ENCODE measurements at places on chromosomes 11 and 22.

DNA sequence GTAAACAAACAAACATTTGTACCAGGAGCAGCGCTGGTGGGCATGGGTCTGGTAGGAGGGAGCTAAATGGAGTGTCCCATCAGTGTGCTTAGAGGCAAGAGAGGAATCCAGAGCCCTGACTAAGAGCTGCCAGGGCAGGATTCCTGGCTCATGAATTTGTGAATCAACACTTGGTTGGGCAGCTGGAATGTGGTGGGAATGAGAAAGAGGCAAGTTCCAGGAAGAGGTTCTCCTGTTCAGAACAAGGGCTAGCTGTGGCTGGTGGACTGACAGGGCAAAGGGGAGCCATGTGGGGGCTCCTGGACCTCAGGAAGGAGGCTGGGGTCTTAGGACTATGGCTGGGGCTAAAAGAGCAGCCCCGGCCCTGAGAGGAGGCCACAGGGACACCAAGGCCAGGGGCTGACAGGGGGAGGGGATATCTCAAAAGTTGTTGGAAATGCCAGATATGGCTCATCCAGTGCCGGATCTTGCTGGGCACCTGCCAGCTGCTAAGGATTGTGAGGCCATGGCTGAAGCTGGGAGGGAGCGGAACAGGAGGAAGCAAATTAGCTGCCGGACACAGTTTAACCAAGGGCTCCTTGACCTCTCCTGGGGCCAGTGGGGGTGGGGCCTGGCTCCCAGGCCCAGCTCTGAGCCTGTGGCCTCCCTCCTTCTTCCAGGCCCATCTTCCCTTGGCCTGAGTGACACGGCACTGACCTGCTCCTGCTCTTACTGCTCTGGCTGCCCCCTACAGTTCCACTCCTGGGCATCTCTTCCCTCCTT, 14.6 kb upstream of the P2RY6 start:
- DNase-seq: no peak

GRCh38 chr11:44116234-44116830, 20.9 kb downstream of the EXT2 start:
- no peak for DNase-seq

GRCh38 chr11:131447898-131448297, 77.5 kb downstream of the NTM start:
- no peak for DNase-seq

GRCh38 chr11:44978274-44978960, 27.7 kb upstream of the TP53I11 start:
- no peak for DNase-seq

DNA sequence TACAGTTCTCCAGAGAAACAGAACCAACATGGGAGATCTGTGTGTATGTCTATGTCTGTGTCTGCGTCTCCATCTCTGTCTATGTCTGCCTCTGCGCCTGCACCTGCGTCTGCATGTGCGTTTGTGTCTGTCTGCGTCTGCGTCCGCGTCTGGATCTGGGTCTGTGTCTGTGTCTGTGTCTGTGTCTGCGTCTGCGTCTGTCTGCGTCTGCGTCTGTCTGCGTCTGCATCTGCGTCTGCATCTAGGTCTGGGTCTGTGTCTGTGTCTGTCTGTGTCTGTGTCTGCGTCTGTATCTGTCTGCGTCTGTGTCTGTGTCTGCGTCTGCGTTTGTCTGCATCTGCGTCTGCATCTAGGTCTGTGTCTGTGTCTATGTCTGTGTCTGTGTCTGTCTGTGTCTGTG, 88.4 kb upstream of the SLC22A12 start:
- DNase-seq: no peak

DNA sequence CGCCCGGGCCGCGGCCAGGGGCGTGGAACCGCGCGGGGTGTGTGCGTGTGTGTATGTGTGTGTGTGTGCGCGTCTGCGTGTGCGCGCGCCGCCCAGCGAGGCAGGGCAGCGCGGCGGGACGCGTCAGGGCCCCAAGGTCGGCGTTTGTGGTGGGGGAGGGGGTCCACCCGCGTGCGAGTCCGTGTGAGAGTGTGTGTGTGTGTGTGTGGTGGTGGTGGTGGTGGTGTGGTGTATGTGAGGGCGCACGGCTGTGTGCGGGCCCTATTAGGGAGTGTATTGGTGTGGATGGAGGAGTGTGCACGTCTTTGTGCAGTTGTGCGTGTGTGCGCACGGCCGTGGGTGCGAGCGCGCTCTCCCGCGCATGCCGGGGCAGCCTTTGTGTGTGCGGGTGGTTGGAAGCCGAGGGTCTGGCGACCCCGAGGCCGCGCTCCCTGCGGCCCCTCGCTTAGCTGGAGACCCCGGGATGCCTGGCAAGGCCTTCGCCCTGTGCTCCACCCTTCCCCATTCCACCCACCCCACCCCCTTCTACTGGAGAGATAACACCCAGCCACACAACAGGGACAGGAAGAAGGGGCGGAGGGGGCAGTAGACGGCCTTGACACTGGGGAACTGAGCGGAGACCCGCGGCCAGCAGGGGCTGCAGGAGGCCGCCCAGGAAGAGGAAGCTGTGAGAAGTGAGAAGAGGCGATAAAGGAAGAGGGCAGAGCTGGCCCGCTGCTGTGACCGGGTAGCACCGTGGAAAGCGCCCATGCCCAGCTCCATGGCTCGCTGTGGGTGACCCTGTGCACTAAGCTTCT, 528 bp upstream of the ARRB1 start:
- no peak for DNase-seq

DNA sequence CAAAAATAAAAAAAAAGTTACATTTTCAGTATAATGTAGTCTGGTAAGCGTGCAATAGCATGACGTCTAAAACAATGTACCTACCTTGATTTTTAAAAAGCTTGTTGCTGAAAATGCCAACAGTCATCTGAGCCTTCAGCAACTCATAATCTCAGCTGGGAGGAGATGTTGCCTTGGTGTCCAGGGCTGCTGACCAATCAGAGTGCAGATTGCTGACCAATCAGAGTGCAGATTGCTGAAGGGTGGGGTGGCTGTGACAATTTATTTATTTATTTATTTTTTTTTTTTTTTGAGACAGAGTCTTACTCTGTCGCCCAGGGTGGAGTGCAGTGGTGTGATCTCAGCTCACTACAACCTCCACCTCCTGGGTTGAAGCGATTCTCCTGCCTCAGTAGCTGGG, 17.8 kb downstream of the ZBED4 start:
- DNase-seq: no peak

DNA sequence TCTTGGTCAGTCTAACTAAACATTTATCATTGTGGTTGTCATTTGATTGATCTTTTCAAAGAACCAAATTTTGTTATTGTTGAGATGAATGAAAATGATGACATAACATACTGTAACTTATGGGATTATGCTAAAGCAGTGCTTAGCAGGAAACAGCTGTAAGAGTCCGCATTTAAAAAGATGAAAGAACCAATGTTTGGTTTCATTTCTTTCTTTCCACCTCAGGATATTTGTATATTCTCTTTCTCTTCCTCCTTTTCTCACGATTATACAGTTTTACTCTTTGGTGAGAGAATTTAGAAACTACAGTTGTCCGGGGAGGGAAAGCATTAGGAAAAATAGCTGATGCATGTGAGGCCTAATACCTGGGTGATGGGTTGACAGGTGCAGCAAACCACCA, 23.1 kb downstream of the PIH1D2 start:
- DNase-seq: no peak

DNA sequence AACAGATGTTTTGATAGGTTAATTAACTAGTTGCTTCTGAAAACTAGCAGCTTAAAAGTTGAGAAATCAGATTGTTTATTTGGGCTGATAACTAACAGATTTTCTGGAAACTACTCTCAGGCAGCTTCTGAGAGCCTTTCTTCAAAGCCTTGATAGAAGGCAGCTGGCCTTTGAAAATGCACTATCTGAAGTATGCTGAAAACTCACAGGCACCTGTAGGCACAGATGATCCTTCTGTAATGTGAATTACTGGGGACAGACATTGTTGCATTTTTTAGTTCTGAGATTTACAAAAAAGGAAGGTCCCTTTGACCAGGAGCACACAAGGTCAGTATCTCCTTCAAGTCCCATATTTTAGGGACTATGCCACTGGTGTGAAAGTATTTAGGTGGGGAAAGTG, 460.8 kb upstream of the CNTN5 start:
- no peak for DNase-seq

DNA sequence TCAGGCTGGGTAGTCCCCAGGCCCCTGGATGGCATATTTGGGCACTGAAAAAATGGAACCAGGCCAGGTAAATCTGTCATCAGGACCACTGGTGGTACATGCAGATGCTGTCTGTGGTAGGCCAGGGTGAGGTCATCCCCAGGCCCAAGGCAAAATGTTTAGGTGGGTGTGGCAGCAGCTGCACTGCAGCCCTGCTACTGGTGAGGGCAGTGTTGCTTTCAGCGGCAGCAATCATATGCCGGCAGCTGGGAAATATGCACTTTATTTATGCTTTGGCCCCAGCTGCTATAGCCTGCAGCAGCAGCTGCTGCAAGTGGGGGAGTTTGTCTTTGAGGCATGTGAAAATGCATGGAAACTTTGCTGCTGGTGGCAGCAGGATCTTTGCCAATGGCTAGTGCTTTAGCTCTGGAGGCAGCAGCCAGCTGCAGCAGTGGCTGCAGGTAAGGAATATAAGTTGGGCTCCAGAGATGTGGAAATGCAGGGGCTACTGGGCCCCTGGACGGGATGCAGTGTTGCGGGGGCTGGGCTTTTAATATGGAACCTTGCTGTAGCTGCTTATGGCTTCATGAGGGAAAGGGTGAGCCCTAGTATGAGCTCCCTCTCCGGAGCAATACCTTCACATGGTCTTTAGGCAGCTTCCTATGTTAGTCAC, 365.7 kb upstream of the CADM1 start:
- peak; percentile 38 for DNase-seq

GRCh38 chr22:38070250-38070921, 13.2 kb downstream of the PICK1 start:
- DNase-seq: no peak

GRCh38 chr22:45802054-45802453, 130.4 kb downstream of the ATXN10 start:
- no peak for DNase-seq

DNA sequence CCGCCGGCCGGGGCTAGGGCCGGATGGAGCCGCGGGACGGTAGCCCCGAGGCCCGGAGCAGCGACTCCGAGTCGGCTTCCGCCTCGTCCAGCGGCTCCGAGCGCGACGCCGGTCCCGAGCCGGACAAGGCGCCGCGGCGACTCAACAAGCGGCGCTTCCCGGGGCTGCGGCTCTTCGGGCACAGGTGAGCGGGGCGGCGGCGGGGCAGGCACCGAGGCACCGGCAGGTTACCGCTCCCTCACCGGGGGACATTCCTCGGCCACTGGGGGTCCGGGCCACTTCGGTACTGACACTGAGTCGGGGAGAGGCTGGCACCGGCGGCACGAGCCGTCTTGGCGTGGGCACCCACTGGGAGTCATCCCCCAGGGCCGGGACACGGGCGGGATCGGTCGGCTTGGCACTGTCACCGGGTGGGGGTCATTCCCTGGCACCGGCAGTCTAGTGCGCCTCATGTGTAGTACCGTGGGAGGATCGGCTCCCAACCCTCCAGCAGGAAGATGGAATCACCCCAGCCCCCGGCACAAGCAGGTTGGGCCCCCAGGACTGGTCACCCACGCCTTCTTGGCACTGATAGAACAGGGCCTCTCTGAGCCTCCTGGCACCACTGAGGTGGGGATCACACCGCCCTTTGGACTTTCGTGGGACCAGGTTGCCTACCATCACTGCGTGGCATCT, 511 bp downstream of the DGKZ start:
- DNase-seq: no peak

DNA sequence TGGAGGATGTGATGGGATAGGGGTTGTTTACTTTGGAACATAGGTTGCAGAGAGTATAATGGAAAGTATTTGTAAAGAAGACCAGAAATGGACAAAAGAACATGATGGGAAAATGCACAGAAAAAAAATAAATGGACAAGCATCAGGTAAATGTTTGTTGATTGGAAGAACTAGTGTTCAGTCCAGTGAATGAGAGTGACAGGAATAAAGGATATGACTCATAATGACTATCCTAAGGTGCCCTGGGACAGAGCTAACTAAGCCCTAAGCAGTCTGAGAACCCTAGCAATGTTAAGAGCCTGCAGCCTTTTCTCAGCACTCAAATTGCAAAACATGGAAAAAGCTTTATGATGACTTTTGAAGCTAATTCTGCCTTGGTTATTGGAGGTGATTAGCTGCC, 732.8 kb upstream of the ANO5 start:
- DNase-seq: no peak

- DNase-seq: peak; percentile 83
These were observed 122.6 kb downstream of the APOL5 start for GRCh38 chr22:35840302-35840739.

- no peak for DNase-seq
These were observed 78.8 kb downstream of the DDIAS start for GRCh38 chr11:82980292-82980691.

DNA sequence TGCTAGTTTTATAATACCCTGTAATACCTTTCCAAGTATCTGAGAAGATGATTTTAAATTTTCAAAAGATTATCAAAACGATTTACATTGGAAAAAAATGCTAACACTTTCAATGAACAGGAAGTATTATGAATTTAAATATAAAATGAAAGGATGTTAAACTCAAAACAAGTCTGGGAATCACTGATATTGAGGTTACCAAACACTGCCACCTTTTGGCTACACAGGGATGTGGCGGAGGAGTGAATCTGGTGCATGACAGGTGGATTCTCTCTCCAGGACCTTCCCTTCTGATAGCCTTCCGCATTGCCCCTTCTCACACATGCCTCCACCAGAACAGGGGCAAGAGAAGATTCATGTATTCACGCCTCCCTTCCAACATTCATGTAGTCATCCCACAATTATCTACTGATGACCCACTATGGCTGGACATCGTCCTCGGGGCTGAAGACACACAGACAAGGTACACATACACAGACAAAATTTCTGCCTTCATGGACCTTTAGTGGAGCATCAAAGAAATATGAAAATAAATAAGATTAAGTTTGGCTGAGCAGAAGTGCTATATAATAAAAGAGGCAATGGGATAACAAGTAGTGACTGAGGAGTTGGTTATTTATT, 34.7 kb downstream of the ATG16L2 start:
- DNase-seq: no peak

GRCh38 chr11:9103542-9104276, 12.3 kb upstream of the SCUBE2 start:
- DNase-seq: no peak

DNA sequence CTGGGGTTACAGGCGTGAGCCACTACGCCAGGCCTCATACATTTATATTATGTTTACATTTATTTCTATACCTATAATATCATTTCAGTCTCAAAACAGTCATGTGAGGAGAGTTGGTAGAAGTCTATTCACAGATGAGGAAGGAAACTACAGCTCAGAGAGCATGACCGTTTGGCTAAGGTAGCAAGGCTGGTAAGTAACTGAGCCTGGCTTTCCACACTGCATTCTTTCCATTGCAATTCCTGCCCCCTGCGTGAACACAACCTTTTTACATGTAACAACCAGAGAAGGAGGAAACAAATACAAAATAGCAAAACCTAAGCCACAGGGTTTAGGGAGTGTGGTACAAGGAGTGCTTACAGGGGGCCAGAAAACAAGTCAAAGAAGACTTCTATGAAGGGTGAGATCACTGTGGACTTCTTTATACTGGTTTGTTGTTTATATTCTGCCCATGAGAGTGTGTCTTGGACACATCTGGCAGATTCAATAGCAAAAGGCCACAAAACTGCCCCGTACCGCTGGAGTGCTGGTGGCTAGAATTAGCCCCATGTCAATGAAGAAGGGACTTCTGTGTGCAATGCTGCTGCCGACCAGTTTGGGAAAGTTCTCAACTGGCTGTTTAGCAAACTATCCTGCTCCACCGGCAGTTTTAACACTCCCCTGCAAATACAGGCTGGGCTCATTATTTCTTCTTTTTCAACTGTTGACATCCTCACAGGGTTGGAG, 19.0 kb downstream of the MICAL3 start:
- no peak for DNase-seq
